ENCODE measurements at places on chromosomes 1 and 21.

- no peak for DNase-seq
These were observed 35.4 kb downstream of the MIA3 start for GRCh38 chr1:222653178-222653827.

DNA sequence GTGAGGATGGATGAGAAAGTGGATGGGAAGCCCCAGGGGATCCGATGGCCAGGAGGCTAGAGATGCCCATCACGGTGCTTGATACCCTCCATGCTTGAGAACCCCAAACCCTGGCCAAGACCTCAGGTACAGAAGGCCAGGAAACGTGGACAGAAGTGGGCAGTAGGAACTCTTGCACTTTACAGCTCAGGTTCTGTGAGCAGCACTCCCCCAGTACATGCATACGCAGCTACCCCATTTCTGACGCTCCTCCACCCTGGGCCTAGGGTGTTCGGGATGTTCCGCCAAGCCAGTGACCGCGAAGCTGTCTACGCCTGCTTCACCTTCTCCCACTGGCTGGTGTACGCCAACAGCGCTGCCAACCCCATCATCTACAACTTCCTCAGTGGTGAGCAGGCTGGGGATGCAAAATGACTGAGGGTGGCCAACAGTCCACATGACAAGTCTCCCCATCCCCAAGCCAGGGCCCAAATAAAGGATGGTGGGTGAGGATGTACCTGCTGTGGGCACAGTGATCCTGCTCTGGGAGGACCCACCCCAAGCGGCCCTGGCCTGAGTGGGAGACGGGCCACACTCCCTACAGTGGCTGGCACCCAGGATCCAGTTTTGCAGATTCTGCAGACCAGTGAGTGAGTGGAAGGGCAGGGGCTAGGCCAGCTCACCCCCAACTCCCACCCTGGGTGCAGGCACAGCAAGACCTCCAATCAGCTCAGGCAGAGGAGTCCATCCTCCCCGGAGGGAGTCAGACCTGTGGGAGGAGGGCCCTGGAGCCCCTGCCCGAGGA is 7.4 kb downstream of the HCRTR1 start:
- DNase-seq, result no peak

- no peak for DNase-seq
These were observed 20.0 kb downstream of the METTL13 start for GRCh38 chr1:171801487-171801891.

- no peak for DNase-seq
These were observed 2.9 kb upstream of the RHEX start for GRCh38 chr1:206049919-206050600.

DNA sequence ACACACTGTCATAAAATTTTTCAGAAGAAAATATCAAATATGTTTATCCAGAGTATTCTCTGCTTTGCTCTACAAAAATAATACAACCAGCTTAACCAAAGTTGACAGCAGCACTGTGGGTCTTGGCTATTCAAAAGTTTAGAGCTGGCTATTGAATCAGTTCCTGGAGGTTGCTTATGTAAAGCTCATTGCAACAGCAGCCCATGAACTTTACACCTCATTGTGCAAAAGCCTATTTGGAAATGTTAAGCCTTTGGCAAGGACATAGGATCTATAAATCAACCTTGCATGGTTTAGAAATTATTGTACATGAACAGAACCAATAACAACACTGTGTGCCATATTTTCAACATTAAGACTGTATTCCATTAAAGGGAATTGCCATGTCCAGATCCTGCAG is 714.9 kb downstream of the ADGRL2 start:
- no peak for DNase-seq

DNA sequence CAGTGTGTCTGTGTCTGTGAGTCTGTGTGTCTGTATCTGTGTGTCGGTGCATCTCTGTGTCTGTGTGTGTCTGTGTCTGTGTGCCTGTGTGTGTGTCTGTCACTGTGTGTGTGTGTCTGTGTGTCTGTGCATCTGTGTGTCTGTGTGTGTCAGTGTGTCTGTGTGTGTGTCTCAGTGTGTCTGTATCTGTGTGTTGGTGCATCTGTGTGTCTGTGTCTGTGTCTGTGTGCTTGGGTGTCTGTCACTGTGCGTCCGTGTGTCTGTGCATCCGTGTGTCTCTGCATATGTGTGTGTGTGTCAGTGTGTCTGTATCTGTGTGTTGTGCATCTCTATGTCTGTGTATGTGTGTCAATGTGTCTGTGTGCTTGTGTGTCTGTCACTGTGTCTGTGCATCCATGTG is 44.7 kb upstream of the POFUT2 start:
- DNase-seq, result no peak

DNA sequence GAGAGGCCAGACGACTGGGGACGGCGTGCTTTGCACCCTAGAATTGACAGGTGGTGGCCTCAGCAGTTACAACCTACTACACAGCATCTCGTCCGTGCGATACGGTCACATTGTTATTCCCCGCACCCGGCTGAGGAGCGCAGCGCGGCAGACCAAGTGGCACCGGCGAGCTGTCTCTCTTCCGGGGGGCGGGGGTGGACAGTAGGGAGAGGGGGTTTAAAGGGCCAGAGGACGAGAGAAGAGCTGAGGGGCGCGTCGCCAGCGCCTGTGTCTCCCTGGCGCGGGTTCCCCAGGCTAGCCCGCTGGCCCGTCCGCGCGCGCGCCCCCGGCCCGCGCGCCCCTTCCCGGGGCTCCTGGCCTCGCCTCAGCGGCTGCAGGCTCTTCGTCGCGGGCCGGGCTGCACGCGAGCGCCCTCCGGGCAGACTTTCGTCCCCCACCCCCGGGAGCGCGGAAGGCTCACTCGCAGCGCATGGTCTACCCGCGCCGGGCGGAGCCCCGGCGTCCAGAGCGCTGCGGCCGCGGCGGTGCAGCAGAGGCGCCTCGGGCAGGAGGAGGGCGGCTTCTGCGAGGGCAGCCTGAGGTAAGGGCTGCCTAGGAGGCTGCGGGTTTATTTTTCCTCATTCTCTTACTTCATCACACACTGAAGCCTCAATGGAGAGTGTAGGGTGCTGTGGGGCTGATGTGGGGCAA is at the start of gene PDE4B:
Gene PDE4B (plus strand): TSS at position 227 of the 690 bp plus-strand sequence.
- no peak for DNase-seq

- DNase-seq, result no peak
These were observed 5.6 kb downstream of the RUNX1 start for GRCh38 chr21:35043549-35043948.

DNA sequence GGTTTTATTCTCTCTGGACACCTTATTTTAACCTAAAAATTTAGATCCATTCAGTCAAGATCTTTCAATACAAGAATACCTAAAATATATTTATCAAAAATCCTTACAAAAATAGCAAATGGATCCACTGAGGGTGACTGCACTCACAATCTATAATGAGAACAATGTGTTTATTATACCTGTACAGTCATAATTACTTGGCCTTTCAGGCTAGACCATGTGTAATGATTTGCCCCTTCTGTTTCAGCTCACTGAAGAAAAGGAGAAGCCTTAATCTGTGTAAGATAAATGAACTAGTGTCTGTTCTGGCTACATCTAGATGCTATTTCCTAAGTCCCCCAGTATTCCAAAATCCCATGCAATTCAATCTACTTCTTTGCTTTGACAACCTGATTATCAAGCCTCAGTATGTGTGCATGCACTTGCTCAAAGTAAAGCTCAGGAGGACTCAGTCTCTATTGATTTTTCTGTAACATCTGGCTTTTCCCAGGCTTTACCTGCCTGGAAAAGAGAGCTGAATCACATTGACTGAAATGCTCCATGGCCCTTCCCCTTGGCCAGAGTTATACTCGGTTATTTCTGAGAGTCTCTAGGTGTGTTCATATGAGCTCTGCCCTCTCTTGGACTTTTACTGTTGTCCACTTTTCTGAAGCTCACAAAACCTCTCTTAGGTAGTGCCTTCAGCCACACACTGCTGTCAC is 27.6 kb downstream of the CRP start:
- no peak for DNase-seq

DNA sequence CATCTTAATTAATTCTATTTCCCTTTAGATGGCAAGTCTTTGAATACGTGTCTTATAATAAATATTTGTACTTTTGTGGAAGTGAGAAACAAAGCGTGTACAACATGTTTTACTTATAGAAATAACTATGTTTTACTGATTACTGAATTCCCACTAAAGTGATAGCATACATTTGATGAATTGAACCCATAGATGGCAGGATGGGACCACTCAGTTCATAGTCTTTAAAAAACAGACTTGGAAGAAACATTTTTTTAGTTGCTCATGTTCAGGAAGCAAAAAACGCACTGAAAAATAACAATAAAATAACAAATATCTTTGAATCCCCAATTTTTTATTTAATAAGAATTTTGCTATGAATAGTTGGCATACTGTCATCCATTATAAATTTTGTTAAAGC is 507.1 kb upstream of the ZRANB2 start:
- no peak for DNase-seq

DNA sequence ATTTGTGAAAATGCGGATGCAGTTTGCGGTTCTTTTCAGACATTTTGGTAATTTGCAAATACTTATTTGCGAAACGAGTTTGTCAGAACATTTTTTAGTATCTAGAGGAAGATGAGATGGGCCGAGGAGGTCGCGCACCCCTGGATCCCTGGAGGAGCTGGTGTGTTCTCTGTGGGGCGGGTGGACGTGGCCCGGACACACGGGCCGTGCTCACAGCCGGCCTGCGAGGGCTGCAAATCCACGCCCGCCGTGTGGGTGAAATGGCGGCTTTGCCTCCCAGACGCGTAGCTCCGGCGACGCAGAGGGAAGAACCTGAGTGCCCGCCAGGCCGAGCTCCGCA is 9.3 kb upstream of the TTLL10 start:
- DNase-seq, result no peak

GRCh38 chr1:96515430-96515829 is 206.2 kb upstream of the PTBP2 start:
- no peak for DNase-seq

- no peak for DNase-seq
These were observed 790 bp upstream of the TSNAX start for GRCh38 chr1:231527586-231528171.

Measured in esophagus squamous epithelium (tissue), 5 donors.